NCI-H146 (cell line): ENCODE measurements at places on chromosomes 1 and 21.

- DNase-seq = no peak
Observed at GRCh38 chr1:30782361-30783255, 25.0 kb upstream of the LAPTM5 start.

- DNase-seq = no peak
Observed at GRCh38 chr1:158089925-158090637, 90.6 kb upstream of the CD1D start.

DNA sequence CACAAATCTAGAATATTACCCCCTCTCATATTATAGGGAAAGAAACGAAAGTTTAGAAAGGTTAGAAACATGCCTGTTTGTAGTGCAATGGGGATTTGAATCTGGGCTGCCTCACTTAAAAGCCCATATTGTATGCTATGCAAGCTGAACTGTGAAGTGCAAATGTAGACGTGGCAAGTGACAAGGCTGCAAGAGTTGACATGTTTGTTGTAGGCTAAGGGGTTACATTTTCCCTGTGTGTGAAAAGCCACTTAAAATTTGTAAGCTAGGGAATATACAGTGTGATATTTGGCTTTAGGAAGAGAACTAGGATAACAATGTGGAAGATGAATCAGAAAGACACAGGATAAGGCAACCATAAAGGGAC lies 29.0 kb downstream of the WDR26 start:
- DNase-seq = no peak

- peak; percentile 77 for DNase-seq
Observed at GRCh38 chr1:239951511-239952140, 140.1 kb upstream of the FMN2 start.

DNA sequence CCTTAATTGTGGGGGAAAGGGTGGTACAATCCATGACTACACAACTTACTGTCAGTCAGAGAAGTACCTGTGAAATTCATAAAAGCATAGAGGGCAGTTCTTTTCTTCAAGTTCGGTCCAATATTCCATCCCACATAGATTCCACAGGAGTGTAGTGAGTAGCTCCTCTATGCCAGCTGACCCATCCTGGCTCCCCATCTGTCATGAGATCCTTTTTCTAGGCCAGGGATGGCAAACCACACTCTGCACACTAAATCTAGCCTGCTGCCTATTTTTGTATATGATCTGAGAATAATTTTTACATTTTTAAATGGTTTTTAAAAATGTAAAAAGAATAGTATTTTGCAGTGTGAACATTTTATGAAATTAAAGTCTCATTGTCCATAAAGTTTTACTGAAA lies 107.0 kb upstream of the TSPAN2 start:
- no peak for DNase-seq

- DNase-seq = no peak
Observed at GRCh38 chr1:23657659-23658275, 33.8 kb upstream of the RPL11 start.

DNA sequence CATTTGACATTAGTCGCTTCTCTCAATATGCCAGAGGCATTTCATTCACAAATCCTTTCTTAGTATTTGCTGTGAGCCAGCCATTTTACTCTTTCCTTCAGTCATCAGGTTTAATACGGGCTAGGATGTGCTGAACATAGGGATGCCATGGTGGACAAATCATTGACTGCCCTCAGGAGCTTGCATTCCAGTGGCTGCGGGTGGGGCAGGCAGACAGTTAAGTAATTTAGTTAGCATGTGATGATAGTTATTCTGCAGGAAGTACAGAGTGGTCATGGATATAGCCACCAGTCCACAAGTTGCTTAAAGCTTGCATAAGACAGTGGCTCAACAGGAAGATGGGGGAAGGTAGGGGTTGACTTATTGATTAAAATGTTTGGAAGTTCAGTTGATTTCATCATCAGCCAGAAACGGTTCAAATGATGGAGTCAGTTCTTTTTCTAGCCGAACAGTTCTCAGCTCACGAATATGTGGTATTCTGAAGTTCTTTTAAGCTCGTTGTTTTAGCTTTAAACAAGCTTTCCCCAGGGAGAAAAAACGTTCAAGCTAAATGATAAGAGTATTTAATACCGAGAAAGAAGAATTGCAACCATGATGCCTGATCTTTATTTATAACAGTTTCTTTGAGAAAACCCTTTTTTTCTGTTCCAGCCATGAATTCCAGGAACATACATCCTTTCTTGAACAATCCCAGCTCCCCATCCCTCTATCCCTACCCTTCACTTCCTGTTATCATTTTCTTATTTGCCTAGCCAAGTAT lies 1.4 kb downstream of the SLC22A15 start:
- no peak for DNase-seq

DNA sequence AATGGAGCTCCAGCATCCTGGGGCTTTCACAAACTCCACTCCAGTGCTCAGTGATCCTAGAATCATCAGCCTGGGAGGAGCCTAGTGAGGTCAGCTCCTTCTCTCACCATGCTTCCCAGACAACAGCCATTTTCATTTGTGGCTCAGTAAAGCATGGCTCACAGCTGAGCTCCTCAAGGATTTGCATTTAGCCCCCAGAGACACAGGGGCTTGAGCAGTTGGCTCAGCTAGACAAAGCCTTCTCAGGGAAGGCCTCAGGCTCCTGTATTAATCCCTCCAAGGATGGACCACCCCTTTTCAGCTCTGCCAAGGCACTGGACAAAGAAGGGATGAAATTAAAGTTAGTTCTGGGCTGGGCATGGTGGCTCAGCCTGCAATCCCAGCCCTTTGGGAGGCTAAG lies 39.5 kb downstream of the ERI3 start:
- no peak for DNase-seq
